ENCODE measurements at places on chromosomes 3 and 15. TPM values are rescaled to one million over a fixed set of nuclear protein-coding genes. Genes with fewer than 3 reads are reported as not detected.

Gene TICRR
- 37.3 TPM for total RNA-seq

Gene DRD3
- 0.34 TPM for total RNA-seq

Gene TM6SF1
- total RNA-seq: 0.90 TPM

DNA sequence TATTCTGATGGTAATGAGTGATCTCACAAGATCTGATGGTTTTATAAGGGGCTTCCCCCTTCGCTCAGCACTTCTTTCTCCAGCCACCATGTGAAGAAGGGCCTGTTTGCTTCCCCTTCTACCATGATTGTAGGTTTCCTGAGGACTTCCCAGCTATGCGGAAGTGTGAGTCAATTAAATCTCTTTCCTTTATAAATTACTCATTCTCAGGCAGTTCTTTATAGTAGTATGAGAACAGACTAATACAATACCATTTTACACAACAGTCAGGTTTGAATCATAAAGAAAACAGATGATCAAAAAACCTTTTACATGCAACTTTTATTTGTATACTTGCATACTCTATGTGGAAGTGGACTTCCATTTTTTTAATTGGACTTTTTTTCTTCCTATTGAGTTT, 46.7 kb upstream of the CBLB start:
- H3K4me1 ChIP-seq: no peaks in the 10 kb centered on the region
- no peak for DNase-seq
- H3K27ac ChIP-seq: no peak overlapping the region
- no peak overlapping the region for H3K4me3 ChIP-seq
- no peaks in the 10 kb centered on the region for H3K36me3 ChIP-seq
- H3K27me3 ChIP-seq: no peaks in the 10 kb centered on the region

- no peaks in the 10 kb centered on the region for H3K36me3 ChIP-seq
- no peak for DNase-seq
- no peak overlapping the region for H3K27ac ChIP-seq
These were observed 13.2 kb downstream of the SLC6A1 start for GRCh38 chr3:11005686-11006256.

DNA sequence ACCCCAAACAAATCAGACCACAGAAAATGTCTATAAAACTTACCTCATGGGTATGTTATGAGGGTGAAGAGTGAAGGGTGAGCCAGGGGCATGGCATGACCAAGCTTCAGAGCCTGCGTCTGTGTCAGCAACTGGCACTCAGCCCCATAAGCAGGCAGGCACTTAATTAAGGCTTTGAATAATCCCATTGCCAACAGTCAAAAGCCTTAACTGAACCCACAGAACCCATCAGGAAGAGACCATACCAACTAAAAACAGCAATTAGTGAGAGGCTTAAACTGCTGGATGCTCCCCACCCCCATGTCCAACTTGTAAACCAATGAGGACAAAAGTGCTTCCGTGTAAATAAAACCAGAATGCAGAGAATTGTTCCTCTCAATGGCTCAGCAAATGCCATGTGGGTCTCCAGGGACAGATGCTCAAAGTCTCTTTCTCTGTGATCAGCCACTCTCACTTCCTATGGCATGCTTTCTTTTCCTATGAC, 126.0 kb downstream of the MYLK start:
- no peak overlapping the region for H3K4me3 ChIP-seq
- H3K27ac ChIP-seq: no peak overlapping the region
- H3K27me3 ChIP-seq: no peaks in the 10 kb centered on the region
- H3K36me3 ChIP-seq: no peaks in the 10 kb centered on the region
- no peak for DNase-seq

- no peak overlapping the region for H3K4me3 ChIP-seq
- H3K27ac ChIP-seq: no peak overlapping the region
- no peaks in the 10 kb centered on the region for H3K27me3 ChIP-seq
- no peak for DNase-seq
These were observed 62.4 kb upstream of the SPATA12 start for GRCh38 chr3:56998076-56998529.

Measured in H1 (cell line).